Fibroblast of skin of abdomen (primary cell): ENCODE measurements at places on chromosomes 16 and 17.

DNA sequence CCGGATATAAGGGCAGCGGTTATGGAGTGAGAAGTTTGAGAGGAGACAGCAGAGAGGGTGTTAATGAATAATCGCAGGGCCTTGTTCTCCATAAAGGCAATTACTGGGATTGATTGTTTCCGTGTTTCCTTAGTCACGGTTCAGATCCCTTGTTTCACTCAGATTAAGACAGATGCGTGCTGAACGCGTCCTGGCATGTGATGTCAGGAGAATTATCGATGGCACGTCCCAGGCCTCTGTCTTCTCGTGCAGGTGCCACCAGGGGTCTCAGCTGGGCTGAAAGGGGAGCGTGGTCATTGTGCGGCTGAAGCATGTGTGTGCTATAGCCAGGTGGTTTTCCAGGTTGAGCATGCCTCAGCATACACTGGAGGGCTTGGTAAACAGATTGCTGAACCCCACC, 142.4 kb upstream of the NOL11 start:
- no peak for DNase-seq

- DNase-seq = no peak
These were observed 94.6 kb upstream of the SALL1 start for GRCh38 chr16:51245658-51245995.

- DNase-seq = no peak
These were observed 43.5 kb downstream of the GINS3 start for GRCh38 chr16:58435779-58436178.

DNA sequence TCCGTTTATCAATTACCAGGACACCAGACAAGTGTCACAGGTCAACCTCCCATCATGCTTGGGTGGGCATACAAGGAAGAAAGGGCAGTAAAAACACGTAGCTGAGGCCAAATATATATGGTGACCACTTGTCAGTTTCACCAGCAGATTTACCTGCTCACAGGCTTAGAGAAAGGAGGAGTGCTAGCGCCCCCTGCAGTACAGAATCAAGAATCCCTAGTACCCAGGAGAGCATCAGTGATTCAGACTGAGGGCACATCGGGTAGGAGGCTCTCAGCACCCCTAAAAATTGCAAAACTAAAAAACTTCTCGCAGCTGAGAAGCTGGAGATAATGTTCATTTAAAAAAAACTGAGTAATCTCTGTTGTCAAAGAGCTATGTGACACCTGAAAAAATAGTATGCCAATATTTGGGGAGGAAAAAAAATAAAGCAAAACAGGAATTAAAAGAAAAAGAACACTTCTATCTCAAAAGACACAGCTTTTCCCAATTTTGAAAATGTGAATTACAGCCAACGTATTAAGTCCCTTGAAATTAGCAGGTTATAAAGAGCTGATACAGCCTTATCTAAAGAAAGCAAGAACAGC, 21.2 kb upstream of the MON1B start:
- DNase-seq = peak; percentile 8

DNA sequence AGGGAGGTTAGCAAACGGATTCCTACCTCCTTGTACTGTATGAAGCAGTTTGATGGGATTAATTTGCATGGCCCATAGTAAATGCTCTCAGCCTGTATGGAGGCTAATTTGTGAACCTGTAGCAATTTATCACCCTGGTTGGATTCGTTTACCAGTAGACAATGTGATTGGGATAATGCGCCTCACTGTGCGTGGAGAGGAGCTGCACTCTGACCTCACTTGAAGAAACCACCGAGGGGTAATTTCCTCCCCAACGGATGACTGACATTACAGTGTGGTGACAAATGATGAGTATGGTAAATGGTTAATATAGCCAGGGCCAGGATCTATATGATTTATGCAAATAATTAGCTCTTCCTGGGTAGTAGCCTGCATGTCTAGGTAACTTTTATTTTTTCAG, 479.1 kb upstream of the RBFOX1 start:
- DNase-seq = no peak

DNA sequence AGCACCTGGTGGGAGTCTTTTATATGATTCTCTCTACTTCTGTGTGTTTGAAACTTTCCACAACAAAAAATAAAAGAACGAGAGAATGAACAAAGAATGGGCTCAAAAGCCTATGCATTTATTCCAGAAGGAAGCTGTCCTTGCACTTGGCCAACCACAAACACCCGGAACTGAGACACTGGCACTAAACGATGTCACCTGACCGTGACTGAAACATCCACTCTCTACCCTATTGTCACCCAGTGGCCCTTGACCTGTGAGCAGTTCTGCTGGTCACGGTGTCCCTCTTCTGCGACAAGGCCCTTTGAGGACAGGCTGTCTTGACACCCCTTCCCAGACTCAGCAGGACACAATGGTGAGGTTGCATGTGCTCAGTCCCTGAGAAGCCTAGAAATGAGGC, 56.6 kb downstream of the TEKT5 start:
- DNase-seq = no peak

DNA sequence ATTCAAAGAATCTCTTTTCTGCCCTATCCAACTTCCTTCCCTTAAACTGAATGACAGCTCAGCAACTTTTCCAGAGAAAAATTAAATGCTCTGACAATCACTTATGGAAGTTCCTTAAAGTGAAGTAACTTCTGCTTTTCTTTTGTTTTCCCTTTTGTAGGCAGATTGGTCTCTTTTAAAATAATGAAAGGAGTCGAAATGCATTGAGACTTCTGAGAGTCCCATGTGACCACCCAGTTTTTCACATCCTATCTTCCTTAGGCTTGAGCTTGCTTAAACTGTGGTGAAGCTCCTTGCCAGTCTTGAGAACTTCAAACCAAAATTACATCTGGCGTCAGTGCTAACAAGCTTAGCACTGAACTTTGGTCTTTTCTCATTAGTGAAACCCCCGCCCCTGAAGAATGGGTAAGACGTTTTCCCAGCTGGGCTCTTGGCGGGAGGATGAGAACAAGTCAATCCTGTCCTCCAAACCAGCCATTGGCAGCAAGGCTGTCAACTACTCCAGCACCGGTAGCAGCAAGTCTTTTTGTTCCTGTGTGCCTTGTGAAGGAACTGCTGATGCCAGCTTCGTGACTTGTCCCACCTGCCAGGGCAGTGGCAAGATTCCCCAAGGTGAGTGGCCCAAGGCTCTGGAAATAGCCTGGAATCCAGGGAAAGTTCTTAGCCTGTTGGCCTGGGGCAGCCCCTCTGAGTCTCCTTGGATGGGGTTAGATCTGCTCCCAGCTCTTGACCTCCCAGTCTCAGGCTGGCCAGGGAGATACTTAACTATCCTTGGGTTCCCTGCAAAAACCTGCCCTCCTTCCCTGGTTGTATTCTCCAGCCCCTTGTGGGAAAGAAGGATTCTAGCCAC, 1.2 kb downstream of the TMEM106A start:
- no peak for DNase-seq

DNA sequence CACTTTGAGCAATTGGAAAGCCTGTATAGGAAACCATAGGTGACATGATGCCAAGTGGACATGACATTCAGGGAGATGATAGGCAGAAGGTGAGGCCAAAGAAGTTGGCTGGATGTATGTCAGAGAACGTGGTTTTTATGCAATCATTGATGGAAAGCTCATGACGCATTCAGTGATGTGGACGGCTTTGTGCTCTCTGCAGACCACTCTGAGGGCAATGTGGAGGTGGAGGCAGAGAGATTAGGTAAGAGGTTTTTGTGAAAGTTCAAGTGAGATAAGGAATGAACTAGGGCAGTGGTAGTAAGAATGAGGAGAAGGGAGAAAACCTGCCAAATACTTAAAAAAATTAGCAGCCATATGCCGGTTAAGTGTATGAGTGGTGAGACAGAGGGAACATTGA, 99.0 kb downstream of the PRKCA start:
- no peak for DNase-seq

DNA sequence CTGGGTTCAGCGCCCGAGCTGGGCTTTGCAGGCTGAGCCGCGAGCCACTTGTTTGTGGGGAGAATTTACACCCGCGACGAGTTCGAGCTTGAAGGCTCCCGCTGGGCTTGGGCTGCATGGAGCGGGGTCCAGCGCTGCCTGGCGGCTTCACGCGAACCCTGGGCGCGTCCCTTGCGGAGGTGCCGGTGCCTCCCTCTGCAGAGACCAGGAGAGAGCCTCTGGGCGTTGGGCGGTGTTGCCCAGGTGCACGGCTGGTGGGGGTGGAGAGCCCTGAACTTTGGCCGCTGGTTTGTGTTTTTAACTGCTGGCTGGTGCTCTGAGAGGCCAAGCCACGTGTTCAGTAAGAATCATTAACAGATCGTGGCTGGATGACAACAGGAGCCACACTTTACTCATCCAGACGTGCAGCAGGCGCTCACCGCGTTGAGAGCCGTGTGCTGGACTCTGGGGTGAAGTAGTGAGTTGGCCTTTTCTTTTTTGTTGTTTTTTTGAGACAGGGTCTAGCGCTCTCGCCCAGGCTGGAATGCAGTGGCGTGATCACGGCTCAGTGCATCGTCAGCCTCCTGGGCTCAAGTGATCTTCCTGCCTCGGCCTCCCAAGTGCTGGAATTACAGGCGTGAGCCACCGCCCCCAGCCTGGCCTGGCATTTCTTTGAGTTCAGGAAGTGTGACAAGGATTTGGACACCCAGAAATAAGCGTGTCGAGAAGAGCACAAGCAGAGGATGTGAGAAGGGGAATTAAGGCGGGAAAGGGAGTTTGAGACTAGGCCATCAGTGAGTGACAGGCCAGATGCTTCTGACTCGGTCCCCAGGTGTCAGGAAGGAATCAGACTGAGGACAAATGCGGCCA, 827 bp downstream of the CDK10 start:
- peak; percentile 29 for DNase-seq

DNA sequence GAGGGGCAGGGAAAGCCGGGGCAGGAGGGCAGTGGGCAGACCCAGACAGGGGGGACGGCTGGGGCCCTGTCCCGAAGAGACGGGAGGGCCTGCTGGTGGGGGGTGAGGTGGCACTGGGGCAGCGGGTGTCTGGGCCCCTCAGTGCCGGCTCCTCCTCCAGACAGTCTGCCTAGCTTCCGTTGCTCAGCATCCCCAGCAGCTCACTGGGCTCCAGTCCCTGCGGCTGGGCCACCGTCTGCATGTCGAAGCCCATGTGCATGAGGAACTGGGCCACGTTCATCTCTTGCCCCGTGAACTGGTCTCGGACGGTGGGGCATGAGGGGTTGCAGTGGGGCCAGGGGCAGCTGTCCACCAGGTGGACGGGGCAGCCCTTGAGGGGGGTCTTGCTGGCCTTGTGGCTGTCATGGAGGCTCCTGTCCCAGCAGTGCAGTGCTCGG, 5.8 kb upstream of the MYADML2 start:
- no peak for DNase-seq

DNA sequence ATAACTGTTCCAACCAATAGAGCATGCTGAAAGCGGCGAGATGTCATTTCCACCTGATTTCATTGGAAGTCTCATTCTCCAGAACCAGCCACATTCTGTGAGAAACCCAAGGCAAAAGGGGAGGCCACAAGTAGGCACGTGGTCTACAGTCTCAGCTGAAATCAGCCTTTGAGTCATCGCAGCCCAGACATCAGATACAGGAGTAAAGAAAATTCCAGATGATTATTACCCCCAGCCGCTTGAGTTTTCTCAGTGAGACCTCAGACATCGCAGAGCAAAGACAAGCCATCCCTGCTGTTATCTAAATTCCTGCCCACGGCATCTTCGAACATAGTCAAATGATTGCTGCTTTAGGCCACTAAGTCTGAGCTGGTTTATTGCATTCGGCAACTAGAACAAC, 23.1 kb downstream of the STAT3 start:
- peak; percentile 81 for DNase-seq

DNA sequence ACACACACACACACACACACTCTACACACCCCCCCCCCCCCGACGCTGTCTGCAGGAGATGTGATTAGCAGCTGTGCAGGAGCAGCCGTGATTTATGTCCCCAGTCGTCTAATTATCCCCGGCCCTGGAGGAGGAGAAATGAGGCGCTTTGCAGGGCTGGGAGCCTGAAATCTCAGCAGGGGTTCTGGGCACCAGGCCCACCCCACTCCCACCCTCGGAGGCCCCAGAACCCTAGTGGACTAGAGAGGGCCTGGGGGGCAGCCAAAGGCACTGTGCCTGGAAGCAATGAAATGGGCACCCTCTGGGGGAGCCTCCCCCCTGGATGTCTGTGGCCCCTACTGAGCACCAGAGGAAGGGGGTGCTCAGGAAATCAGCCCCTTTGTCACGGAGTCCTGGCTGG, 134.2 kb upstream of the CIBAR2 start:
- DNase-seq = peak; percentile 72

- no peak for DNase-seq
These were observed 26.9 kb upstream of the LITAF start for GRCh38 chr16:11613381-11614303.

DNA sequence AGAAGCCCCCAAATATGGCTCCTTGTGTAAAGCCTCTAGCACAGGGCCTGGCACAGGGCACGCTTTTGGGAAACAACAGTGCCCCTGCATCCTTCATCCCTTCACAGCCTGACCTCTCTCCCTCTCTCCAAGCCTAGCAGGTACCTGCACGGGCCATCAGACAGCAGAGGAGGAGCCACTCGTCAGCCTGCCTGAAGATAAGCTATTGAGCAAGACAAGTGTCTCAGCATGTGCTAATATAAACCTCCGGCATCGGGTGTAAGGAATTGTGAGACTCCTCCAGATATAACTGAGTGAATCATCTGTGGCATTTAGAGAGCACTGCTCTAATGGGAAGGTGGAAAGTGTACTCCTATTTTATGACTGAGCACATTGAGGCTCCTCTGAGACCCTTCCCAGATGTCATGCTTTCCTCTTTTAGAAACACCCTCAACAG, 38.3 kb downstream of the TBX4 start:
- peak; percentile 47 for DNase-seq

DNA sequence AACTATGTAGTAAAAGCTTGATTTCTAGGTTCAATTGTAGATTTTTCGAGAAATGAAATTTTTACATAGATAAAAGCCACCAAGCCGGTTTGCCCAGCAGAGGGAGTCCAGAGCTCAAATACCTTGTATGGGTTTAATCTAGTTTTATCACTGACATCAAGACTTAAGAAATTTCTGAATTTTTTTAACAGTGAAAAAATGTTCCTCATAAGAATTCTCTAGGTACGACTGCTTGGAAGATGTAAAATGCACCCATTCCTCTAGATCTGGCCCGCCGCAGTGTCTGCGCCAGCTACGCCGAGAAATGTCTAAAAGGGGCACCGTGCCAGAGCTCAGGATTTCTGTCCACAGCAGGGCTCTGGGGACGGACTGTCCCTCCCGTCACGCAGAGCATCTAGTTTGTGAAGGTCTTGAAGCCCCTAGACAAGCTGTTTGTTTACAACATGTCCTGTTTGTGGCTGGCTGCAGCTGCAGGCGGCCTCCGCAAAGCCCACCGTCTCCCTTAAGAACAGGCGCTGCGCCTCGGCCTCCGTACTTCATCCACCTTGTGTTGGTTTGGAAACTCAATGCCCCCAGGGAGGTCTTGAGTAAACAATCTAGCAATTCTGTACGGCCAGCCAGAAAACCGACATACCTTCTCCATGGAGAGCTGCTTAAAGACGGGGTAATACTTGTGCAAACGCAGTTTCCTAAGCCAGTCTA, 24.8 kb downstream of the MAP1LC3B start:
- peak; percentile 59 for DNase-seq

DNA sequence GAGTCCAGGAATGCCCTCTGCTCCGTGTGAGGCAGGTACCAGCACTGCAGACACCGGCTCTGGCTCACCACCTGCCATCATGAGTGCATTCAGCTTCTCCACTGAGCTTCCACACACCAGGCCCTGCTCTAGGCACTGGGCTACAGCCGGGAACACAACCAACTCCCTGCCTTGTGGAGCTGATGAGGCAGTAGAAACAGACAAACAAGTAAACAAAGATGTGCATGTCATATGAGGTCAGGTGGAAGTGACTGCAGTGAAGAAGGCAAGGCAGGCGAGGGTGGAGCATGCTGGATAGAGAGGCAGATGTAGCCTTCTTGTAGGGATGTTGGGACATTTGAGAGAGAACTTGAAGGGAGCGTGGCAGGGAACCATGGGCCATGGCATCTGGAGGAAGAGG, 5.0 kb downstream of the NLRC5 start:
- DNase-seq = no peak
